ENCODE measurements at places on chromosomes 1 and 21.

DNA sequence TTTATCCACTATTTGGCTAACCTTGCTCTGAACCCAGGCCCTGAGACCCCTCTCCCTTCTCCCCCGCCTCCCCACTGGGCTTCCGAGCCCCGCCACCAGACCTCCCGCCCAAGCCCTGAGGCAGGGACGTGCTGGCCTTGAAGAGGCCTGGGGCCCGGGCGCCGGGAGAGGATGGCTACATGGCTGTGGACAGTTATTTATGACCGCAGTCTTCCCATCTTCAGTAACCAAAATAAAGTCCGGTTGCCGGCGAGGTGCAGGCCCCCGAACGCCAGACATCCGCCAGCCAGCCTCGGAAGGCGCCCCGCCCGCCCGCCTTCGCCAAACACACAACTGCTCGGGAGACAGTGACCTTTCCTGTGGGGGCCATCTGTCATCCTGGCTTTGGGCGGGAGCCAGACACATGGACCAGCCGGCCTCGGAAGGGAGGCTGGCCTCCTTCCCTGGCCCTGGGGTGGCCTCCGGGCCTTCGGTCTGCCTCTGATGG lies 69.0 kb downstream of the DHRS3 start:
- DNase-seq: no peak

DNA sequence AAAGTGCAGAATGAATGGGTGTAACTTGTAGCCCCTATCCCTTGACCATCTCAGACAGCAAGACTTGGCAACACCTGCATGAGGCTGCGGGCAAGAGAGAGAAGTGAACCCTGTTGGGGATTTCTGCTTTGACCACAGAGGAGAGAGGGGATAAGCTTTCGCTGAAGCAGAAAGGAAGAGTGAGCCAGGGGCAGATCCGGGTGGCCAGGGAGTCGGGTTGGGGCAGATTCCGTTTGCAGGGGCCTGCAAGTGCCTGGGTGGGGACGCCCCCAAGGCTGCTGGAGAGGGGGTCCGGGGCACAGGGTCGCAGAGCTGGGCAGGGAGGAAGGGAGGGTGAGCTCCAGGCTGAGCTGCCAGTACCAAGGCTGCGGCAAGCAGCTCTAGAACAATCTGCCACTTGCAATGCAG lies 25.3 kb upstream of the PIK3CD start:
- DNase-seq: no peak

- no peak for DNase-seq
These were observed 85.3 kb downstream of the PLXNA2 start for GRCh38 chr1:208158640-208159554.

DNA sequence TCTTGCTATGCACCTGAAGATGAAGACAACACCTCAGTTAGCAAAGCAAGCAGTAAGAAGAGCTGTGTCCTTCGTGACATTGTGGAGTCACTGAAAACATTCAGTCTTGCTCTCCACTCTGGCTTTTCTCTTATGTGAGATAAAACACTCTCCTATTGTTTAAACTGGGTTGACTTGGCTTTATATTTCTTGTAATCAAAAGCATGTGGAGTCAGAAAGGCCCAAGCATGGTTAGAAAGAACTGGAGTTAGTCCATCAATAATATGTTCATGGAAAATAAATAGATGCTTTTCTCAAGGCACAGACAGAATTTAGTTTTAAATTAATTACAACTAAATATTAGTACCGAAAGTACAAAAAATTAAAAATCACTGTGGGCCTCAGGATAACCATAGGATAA lies 61.7 kb downstream of the UBE2U start:
- DNase-seq: no peak

- no peak for DNase-seq
These were observed 14.9 kb downstream of the SLC26A9 start for GRCh38 chr1:205928317-205928716.

All from stimulated activated CD4-positive, alpha-beta T cell treated with anti-CD3 and anti-CD28 coated beads, Interleukin-12 subunit alpha, Interleukin-12 subunit beta, amount 100 ng/mL, for 24 hours (primary cell).